HepG2 (cell line): ENCODE measurements at places on chromosomes 2 and 18.

DNA sequence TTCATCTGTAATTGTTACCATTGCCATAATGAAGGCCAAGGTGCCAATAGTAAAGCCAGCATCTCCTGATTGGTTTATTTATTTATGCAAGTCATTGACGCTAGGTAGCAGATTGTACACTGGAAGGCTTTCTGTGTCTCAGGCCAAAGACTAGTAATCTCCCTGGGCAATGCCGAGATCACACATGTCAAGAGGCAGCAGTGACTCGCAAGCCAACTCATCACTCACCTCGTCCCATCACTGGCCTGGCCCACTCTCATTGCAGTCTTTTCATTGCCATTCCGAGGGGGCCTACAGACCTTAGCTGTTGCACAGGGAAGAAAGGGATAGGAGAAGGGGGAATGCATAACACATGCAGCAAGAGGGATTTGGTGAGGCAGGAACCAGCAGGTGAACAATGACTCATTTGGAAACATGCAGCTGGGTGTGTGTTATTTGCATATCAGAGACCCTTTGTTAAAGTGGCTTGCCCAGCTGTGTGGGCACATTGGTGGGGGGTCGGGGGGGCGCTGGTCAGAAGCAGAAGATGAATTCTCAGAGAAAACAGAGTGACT lies 448.7 kb upstream of the HNRNPA3 start:
- DNase-seq = no peak

DNA sequence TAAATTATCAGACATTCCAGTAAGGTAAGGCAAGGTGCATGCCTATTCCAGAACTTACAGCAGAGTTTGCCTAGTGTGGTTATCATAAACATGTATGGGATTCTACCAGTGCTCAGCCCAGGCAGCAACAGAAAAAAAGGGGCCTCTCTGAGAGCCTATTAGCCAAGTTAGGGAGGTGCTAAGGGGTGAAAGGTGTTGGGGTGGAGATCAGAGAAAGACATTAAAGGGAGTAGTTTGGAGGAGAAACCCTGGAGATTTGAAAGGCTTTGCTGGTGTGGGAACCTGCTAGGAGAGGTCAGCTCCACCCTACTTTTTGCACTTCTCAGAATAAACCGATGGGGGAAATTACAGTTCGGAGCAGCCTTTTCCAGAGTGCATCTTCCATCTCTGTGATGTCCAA lies 2.9 kb downstream of the ARPC2 start:
- DNase-seq = no peak

- DNase-seq = no peak
These were observed 176.6 kb upstream of the TACR1 start for GRCh38 chr2:75375646-75376582.

- peak; percentile 23 for DNase-seq
These were observed 209.5 kb downstream of the DYM start for GRCh38 chr18:49250816-49251388.

- DNase-seq = no peak
These were observed 944.9 kb upstream of the ZEB2 start for GRCh38 chr2:145464866-145465265.

DNA sequence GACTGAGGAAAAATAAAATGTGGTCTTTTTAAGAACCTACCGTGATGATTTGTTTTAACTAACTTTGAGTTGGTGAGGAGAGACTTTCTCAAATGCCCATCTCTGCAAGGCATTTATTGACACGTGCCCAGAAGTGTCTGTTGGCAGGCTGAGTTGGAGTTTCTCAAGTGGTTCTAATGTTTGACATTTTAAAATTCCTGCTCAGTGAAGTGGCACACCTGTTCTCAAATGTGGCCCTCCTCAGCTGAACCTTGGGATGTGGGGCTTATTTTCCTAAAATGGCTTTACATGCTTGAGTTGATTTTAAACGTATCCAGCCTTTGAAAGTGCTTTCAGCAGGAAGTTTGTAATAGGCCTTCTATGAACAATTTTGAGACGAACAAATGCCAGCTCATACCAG lies 876 bp upstream of the CAVIN2 start:
- no peak for DNase-seq

DNA sequence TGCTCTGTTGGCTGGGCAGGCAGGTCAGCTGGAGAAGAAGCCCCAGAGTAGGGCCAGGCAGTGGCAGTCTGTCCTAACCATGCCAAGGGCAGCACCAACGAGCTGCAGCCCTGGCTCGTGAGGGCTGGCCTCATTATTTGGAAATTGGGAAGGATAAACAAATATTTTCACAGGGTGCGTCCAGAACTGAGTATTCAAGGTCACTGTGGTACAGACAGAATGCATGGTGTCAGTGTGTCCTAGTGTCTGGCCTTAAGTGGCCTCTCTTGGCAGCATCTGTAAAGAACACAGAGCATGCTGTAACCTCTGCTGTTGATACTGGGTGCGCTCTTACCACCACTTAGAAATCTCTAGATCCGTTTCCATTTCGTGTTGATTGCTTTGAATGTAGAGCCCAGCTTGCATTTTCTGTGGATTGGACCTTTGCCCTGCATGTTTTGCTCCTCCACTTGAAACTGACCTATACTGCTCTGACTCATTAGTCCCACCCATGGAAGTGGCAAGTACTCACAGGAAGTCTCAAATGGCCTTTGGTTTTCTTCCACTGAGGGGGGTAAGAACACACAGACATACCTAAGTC lies 88.2 kb downstream of the GREB1L start:
- DNase-seq = peak; percentile 32

DNA sequence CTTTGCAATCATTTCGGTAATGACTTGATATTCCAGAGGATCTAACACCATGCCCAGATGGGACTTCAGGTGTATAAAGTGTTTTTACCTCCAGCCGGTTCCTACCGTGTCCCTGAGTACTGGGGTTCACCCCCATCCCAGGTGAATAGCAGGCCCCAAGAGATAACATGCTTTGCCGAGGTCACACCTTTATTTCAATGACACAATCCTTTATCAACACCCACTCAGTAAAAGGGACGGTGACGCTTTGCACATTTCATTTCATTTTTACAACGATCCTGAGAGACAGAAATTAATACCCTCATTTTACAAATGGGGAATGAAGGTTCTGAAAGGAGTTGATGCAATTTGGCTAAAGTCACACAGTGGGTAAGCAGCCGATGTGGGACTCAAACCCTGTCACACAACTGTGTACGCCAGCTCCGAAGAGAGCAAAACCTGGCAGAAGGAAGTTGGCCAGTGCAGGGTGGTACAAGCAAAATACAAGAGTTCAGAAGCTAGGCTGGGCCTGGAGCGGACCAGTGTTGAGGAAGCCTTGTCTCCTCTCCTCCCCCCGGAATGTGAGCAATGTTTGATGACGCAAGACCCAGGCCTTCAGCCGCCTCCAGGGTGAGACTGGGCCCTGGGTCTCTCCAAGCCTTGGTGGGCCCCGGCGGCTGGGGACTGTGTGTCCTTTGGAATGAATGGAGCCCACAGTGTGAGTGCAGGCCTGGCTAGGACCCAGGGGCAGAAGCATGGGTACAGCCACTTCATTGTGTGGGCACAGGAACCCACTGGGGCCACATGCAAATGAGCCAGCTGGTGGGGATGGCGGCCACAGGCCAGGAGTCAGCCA lies 139.6 kb upstream of the MYCN start:
- peak; percentile 68 for DNase-seq

- no peak for DNase-seq
These were observed 51.9 kb upstream of the RMDN2 start for GRCh38 chr2:37873229-37873628.

GRCh38 chr2:217978536-217979150 lies 24.2 kb downstream of the TNS1 start:
- DNase-seq = no peak

DNA sequence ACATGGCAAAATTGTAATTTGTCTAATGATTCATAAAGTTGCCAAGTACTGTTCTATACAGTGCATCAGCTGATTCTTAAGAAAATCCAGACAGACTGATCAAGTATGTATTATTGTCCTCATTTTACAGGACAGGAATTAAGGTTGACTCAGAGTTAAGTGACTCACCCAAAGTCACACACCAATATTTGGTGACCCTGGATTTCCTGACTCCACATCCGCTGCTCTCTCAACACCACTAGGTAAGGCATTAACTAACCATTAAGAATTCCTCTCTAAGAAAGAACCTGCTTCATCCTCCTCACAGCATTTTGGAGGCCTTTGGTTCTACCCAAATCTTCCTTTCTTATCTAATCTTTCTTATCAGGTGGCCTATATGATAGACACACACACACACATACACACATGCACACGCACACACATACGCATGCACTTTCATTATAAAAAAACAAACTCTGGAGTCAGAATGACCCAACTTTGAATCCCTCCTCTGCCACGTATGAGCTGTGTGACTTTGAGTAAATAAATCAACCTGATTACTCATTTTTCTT lies 150.8 kb downstream of the ANKRD44 start:
- DNase-seq = peak; percentile 67

GRCh38 chr2:150122156-150122555 lies 365.3 kb downstream of the RND3 start:
- DNase-seq = no peak

GRCh38 chr18:56374007-56374655 lies 264.3 kb downstream of the TXNL1 start:
- no peak for DNase-seq

DNA sequence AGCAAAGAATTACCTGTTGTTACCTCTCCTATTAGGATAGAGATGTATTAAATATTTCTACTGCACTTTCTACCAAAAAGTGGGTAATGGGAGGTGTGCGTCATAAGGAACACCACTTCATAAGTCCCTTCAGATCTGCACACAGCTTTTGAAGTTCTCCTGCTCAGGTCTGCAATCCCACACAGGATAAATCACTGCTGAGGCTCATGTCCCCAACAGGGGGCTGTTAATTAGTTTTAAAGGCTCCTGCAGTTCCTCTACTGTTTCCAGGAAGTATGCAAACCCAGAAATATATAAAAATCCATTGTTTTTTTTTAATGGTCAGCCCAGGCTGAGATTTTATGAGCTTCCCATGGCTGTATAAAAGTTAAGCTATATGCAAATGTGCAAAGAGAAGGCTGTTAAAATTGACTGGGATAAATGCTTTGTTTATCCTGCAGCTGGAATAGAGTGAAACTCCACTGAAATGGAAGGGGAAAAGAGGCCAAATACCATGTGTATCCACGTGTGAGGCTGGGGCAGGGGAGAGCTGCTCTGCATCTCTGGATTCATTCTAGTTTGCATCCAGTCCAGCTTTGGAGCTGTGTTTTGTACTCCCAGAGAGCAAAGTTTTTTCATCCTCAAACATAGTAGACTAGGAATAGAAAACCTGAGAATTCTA lies 903.7 kb downstream of the TDRD15 start:
- no peak for DNase-seq

DNA sequence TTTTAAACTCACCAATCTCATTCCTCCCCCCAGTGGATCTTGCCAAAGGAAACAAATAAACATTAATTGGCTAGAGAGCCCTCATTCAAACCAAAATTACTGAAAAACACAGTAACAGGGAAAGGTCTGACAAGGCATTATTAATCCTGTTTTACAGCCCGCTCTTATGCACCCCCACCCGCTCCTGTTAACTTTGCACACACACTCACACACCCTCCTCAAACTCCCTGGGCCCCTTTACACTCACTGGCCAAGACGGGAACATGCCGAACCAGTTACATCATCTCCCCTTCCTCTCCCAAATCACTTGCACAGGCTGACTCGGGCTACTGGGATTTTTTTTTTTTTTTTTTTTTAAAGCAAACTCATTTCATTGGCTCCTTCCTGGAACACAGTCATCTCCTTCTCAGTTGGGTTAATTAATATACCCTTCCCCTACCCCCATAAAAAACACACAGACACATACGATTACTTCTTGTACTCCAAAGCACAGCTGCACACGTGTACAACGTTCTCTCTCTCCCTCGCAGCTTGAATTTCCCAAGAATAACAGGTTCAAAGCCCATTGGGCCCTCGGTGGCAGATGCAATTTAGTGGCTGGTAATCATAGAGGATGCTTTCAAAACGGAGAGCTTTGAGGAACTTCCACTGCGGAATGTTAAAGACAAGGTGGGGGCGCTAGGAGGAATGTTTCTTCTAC lies 31.8 kb downstream of the KLF7 start:
- no peak for DNase-seq

- no peak for DNase-seq
These were observed 8.6 kb downstream of the M1AP start for GRCh38 chr2:74639550-74639949.

GRCh38 chr2:67626656-67627055 lies 229.5 kb downstream of the ETAA1 start:
- no peak for DNase-seq

- no peak for DNase-seq
These were observed 8.8 kb downstream of the PELI1 start for GRCh38 chr2:64135421-64135820.

- DNase-seq = no peak
These were observed 150.3 kb downstream of the SATB2 start for GRCh38 chr2:199307461-199307860.

DNA sequence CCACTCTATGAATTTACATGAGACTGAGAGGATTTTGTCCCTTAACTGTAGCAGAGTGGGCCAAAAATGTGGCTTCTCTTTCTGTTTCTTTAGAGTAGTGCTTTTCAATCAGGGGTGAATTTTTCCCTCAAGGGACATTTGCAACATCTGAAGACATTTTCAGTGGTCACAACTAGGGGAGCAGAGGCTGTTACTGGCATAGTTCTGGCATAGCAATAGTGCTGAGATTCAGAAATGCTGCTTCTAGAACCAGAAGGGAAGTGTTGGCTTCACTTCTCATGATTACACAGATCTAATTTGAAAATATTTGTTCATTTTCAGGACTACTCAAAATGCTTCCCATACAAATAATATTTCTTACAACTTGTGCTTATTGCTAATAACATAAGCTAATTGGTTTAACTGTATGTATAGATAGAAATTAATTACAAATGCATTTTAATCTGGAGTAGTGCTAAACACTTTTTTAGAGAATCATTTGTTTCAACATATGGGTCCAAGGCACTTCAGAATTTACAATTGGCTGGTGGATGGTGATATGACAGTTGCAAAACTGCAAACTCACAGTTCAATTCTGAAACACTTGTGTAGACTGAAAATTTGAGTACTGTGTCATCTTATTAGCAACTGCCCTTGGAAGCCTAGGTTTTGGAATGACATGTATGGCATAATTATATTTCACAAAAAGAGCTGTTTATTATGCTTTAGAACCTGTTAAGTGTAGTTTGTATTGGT lies 526.7 kb downstream of the THSD7B start:
- DNase-seq = no peak

GRCh38 chr2:43759195-43759594 lies 14.6 kb upstream of the DYNC2LI1 start:
- peak; percentile 80 for DNase-seq

GRCh38 chr2:110714452-110715224 lies 17.7 kb upstream of the ACOXL start:
- DNase-seq = no peak

GRCh38 chr2:80238692-80239469 lies 65.7 kb downstream of the LRRTM1 start:
- peak; percentile 14 for DNase-seq

GRCh38 chr18:52219102-52219501 lies 120.9 kb upstream of the DCC start:
- DNase-seq = no peak
